ENCODE measurements at places on chromosomes 6 and 20.

- no peak for DNase-seq
Observed at GRCh38 chr6:14664621-14665315, 547.2 kb downstream of the CD83 start.

GRCh38 chr6:56838016-56838555 lies 116.8 kb upstream of the BEND6 start:
- no peak for DNase-seq

GRCh38 chr6:106380407-106380806 lies 19.9 kb downstream of the CRYBG1 start:
- DNase-seq = no peak

DNA sequence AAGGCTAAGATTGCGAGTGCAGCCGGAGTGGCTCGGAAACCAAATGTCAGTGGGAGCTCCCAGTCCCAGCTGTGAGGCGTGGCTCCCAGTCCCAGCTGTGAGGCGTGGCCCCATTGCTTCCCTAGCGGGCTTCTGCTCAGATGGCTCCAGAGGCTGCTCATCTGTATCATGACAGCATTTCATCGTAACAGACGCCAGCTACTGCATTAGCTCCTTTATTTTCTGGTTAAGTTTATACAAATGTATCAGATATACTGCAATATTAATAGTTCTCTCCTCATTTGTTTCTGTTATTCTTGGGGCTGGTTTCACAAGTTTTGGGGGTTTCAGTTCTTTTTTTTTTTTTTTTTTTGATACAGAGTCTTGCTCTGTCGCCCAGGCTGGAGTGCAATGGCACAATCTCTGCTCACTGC lies 34.7 kb upstream of the TBXT start:
- DNase-seq = no peak

DNA sequence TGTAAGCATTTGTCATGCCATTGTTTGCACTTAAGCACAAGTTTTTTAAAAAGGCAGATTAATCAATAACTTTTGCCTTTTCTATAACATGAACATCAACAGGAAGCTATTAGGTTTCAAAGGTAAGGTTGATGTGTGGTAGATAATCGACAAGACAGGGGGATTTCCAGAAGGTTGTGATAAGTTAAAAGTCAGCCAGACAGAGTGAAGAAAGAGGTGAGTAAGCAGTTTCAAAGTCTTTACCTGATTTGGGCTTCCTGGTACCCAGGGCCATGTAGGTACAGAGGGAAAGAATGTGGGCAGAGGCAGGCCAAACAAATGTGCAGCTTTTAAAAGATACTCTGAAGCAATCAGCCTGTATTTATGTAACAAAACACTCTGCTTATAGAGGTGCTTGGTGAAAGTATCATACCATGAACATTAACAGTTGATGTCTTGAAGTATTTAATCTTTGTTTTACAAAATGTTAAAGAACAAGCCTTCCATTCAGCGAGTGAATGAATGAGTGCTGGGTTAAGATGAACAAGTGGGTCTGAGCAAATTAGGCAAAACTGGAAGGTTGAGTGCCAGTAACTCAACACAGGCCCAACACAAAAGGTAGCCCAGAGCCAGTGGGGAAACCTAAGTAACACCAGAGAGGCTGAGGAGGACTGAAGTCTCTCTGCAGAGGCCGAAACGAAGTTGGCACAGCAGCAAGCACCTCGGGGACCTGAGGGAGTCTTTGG lies 60.2 kb downstream of the LRRC1 start:
- DNase-seq = no peak

- no peak for DNase-seq
Observed at GRCh38 chr6:113182370-113183141, 674.6 kb upstream of the MARCKS start.

GRCh38 chr6:19824058-19824807 lies 12.9 kb upstream of the ID4 start:
- DNase-seq = no peak
